ENCODE measurements at places on chromosomes 4 and X.

GRCh38 chr4:96983830-96984229 is 1143.9 kb downstream of the PDHA2 start:
- no peak for DNase-seq

DNA sequence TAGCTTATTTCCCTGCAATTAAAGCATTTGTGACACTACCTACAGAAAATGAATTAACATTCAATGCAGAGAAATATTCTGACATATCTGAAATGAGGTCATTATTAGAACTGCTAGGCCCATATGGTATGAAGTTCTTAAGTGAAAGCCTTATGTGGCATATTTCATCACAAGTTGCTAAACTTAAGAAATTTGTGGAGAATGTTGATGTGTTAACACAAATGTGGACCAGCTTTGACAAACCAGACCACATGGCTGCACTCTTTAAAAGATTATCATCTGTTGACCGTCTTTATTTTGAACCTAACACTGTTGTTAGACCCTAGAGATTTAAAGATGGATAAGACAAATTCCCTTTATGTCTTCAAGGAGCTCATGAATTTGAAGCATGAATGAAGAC is 1024.1 kb downstream of the RPA4 start:
- no peak for DNase-seq

DNA sequence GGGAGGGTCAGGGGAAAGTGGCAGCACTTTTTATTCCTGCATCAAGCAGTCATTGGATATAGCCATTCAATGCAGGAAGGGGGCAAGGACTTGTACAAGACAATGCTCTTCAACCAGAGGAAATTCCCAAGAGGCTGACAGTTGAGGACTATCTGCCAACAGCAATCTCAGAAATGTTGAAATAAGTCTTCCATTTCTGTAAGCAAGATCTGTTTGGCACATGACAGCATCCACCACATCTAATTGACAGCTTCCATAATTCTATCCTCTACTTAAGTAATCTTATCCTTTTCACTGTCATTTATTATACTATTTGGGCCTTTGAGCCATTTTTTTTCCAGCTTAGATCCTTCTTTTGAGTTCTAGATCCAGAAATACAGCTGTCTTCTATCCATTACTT is 110.7 kb downstream of the CFAP299 start:
- no peak for DNase-seq

- no peak for DNase-seq
Observed at GRCh38 chr4:113844369-113844768, 82.8 kb upstream of the CAMK2D start.

DNA sequence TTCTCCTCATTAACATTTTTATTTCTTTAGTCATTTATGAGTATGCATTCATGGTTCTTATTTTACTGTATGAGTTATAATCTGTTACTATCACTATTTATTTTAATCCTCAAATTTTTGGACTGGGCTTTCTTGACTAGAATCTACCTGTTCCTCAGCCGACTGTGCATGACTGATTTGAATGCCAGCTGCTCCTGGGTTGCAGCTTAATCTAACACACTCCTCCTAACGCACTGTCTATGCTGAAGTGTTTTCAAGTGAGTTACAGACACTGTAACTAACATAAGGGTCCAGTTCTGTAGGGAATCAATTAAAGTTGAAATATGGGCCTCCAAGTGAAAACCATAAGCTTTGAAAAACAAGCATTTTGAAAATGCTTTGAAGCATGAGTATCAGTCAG is 137.4 kb upstream of the ARSJ start:
- DNase-seq, result no peak
